ENCODE measurements at places on chromosomes 3 and 15.

DNA sequence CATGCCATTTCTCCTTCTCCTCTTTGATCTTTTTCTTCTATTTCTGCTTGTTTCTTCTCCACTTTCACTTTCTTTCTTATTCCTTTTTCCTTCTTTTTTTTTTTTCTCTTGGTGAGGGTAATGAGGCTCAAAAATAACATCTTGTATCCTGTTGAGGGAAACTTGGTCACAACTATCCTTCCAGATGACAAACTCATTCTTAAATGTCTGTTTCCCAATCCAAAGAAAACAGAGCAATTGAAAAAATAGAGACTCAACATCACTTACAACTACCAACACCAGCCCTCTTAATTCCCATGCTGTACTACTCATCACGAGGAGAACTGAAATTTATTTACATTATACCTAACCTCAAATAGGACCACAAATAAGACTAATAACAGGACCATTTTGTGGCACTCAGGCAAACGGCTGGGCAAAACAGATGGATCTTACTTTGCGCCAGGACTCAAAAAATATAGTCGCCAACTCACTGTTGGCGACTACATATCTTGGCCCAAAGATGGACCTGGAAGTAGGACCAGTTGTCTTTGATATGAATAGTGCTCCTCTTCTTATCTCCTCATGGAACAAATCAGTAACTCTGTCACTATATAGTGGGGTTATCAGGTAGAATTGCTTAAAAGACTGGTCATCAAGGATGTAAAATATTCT lies 343.9 kb downstream of the ZBTB20 start:
- DNase-seq = no peak

DNA sequence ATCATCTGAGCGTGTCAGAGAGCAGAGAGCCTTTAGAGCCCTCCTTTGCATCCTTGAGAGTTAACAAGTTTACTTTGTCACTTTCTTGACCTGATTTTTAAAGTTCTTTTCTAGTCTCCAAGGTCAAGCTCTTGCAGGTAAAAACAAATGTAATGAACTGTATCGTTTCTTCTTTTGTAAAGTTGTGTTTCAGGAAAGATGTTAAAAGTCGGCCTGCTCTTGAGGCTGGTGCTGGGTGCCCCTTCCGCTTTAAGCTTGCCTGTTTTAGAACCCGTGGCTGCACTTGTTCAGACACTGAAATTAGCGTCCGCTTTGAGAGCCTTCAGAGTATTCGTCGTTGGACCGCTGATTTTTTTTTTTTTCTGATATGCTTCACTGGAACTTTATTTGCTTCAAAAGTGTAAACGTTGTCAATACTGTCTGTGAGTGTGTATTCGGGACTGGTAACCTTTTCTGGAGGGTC lies 52.6 kb upstream of the ULK4 start:
- no peak for DNase-seq

- DNase-seq = no peak
These were observed 154.7 kb downstream of the ATP10A start for GRCh38 chr15:25708391-25708790.

DNA sequence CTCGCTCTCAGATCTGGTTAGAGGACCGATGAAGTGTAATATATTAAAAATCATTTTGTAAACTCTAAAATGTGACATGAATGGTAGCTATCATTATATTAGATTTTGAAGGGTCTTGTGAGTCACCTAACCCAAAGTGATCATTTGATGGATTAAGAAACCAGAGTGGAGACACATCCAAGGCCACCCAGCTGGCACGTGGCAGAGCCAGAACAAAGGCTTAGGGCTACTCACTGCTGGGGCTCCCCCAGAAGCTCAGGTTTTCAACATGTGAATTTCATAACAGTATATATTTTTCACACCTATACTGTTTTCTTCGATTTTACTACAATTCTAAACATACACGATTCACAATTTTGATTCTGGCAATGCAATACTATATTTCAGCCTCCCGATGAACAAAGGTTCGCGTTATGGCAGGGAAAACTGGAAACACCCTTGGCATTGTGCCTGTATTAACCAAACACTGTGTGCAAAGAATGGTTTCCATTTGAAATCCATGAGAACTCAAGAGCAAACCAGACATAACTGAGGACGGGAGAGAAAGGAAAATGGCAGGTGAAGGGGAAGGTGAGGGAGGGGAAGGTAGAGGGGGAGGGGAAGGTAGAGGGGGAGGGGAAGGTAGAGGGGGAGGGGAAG lies 88.9 kb downstream of the ADAMTS17 start:
- no peak for DNase-seq

GRCh38 chr3:127325629-127325961 lies 37.7 kb upstream of the PRR20G start:
- DNase-seq = no peak

DNA sequence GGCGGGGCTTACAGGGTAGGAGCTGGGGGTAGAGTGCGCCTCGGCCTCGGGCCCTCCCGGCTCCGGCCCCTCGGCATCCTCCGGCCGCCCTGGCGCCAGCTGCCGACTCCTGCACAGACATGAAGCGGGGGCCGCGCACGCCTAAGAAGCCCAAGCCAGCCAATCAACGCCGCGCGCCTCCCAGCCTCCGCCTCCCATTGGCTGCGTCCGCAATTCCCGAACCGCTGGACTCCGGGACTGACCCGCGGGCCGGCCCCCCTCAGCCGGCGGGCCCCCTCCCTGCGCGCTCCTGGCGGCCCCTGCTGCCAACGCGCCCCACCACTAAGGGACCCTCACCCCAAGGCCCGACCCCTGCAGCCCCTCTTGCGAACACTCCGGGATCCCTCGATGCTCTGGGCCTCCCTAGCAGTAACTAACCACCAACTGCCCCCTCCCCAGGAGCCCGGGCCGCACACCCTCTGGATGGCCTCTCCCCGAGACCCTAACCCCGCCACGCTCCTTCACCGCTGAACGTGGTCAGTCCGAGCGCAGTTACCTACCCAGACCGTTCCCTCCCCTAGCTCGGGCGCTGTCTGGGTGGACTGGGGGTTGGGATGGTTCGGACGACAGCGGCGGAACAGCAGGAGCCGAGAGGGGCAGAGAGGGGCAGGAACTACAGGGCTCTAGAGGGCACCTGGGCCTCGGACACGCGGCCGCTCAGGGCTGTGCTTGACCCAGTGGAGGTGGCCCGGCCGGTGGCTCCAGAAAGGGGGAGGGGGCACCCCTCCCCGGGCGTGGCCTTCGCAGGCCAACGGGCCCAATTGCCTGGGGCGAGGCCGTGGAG lies 5.0 kb downstream of the GATA2 start:
- DNase-seq = no peak

DNA sequence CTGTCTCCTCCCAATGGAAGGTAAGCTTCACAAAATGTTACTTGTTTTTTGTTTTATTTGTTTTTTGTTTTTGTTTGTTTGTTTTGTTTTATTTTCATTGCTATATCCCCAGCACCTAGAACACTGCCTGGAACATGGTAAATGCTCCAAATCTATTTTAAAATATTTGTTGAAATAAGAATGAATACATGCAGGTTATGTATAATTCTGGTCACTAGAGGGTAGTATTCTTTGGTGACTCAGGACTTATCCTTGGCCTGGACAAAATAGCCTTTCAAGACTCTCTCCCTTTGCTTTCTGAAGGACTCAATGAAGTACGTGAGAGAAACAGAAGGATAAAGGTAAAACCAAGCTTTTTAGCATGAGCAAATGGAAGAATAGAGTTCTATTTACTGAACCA lies 46.9 kb upstream of the PPP2R3A start:
- no peak for DNase-seq

DNA sequence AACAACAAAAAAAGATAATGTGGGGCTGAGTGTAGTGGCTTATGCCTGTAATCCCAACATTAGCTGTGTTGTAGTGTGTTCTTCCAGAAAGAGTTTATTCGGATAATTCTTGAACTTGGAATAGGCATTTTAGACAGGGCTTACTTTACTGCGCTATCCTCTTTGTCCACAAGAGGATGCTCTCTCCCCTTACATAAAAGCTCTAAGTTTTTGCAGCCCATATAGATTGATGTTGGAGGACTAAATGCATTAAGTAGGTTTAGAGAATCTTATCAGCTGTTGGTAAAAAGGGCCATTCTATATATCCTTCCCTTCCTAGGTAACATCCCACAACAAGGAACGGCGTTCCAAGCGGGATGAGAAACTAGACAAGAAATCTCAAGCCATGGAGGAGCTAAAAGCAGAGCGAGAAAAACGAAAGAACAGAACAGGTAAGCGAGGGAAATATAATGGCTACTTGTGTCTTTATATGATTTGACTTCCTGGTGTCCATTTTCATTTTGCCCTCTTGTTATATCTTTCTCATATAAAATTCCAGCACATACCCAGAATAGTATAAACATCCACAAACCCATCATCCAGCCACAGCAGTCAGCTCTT lies 27.8 kb upstream of the ITPKA start:
- peak; percentile 9 for DNase-seq

DNA sequence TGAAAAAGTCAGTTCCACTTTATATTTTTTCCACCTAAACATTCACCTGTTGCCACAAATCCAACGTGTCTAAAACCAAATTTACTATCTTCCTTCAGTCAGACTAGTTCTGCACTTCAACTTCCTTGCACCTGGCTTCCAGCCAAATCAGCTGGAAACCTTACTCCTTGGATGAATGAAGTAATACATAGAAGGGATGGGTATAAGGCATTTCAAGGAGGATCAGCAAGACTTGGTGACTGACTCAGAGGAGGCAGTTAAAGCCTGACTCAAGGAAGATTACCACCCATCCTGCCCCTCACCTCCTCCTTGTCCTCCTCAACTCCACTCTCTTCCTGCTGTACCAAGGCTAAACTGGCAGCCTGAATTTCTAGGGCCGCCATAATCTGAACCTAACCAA lies 37.1 kb downstream of the QTRT2 start:
- DNase-seq = no peak

DNA sequence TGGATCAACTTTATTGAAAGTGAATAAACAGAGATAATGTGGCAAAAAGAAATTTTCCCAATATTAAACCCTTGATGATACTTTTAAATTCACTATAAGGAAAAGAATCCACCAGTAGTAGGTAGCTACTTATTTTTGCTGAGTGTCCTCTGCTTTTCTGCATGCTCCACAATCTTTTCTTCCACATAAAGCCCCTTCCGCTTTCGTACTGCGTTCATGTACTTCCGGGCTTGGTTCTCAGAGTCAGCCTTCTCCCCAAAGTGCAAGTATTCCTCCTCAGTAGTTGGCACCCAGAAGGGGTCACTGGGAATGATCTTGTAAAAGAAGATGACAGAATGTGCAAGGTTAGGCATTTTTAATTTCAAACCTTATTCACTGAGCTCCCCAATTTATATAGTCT lies 84.4 kb upstream of the MEX3B start:
- DNase-seq = no peak

DNA sequence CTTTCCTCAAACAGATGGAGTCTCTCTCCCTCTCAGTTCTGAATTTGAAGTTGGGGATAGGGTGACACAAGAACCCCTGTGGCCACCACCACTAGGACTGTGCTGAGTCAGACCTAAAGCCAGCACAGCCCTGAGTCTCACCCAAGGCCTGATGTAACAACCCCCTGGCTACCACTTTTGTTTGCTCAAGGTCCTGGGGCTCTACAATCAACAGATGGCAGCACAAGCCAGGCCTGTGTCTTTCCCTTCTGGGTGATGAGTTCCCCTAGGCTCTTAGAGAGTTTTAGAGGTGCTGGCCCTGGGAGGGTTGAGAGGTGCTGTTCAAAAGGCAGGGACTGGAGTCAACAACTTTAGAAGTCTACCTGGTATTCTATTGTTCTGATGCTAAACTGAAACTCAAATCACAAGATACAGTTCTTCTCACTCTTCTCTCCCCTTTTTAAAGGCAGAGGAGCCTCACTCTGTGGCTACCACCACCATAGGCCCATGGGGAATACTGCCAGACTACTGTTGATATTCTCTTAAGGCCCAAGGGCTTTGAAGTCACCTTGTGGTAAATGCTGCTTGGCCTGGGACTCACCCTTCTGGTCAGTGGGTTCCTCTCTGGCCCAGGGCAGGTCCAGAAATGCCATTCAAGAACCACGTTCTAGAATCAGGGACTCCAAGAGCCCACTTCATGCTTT lies 6.5 kb downstream of the OR5K4 start:
- DNase-seq = no peak

DNA sequence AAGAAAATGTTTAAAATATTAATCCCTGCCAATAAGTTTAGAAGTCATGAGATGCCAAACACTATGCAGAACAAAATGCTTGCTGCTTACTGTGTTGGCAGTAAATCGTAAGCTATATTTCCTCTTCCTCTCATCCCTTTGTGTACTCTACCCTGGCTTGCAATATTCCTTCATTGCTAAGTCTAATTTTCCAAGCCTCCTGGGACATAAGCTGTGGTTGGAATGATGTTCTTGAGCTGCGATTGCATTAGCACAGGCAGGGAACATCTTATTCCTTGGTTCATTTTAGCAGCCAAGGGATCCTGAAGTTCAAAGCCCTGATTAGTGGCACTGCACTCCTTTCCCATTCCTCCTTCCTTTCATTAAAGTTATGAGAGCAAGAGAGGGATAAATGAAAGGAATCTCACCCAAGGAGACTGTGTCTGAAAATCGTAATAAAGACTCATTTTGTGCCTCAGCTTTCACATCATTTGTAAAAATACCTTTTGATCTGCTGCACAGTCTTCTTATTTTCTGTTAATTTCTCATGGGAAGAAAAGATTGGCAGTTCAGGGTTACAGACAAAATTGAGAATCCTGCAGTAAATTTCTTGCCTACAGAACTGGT lies 535.2 kb downstream of the OCA2 start:
- no peak for DNase-seq

- no peak for DNase-seq
These were observed 183.6 kb downstream of the ABHD5 start for GRCh38 chr3:43874290-43874689.

Data from putamen (tissue), 1 donor.